ENCODE measurements at places on chromosomes 4 and X.

GRCh38 chrX:121655276-121655675 is 607.9 kb downstream of the GLUD2 start:
- no peak for DNase-seq

DNA sequence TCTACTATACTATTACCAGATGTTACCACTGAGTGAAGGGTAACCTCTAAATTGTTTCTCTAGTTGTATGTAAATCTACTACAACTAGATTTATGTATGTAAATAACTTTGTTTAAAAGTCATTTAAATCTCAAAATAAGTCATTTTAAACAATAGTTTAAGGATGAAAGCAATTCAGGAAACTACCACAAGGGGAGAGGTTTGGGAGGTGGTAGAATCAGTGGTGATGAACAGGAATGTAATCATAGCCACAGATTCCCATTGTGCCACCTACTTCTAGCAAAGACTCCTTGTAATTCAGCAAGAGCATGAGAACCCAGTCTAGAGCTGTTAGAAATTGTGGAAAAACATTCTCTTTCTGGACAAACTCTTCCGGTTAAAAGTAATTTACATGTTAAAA is 234.6 kb downstream of the SLC7A11 start:
- DNase-seq: no peak

DNA sequence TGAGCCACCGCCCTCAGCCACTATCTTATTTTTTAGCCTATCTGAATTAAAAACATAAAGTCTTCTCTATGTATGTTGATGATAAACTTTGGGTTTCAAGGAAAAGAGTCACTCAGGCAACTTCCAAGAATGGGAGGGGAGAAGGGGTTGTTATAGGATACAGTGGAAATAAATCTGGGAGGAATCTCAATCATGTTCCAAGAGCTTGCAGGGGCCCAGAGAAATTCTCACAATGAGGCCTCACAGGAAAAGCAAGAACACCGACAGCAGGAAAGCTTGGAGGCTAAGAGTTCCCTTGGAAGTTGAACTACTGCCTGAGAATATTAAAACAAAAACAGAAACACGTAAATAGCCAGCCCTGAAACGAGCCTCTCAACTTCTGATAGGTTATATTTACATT is 384.6 kb upstream of the IGFBP7 start:
- no peak for DNase-seq

- DNase-seq: peak; percentile 29
Observed at GRCh38 chrX:2469196-2469685, 31.5 kb downstream of the DHRSX start.
